NCI-H524 treated with DMSO at 0.1 percent for 48 hours (cell line): ENCODE measurements at places on chromosomes 11 and 22.

DNA sequence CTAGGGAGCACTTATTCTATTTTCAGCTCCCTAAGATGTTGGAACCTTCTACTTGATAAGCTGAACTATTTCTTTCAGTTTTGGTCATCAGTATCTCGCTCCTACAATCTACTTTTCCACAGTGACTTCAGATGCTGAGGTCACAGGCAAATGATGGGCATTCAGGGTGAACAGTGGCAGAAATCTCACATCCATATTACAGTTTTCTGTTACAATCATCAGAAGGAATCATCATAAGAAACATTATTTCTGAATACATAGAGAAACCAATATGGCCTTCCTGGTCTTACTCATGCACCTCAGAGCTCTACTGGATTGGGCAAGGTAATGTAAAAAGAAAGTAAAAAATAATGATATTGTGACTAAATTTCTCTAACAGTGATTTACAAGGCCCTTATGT is 39.4 kb upstream of the DDI1 start:
- DNase-seq, result no peak

DNA sequence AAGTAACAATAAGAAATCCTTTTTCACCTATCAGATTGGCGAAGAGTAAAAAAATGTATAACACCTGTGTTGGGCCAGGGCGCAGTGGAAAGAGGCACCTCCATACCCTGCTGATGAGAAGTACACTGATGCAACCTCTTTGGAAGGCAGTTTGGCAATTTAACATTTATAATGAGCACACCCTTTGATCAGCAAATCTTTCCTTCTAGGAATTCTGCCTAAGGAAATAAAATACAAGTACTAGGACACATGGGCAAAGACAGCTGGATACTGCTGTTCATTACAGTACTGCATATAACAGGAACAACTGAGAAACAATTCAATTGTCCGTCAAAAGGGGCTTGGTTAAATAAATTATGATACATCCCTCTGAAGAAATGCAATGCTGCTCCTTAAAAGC is 110.1 kb downstream of the RPL27A start:
- no peak for DNase-seq

GRCh38 chr11:120594746-120595145 is 83.2 kb downstream of the GRIK4 start:
- no peak for DNase-seq

DNA sequence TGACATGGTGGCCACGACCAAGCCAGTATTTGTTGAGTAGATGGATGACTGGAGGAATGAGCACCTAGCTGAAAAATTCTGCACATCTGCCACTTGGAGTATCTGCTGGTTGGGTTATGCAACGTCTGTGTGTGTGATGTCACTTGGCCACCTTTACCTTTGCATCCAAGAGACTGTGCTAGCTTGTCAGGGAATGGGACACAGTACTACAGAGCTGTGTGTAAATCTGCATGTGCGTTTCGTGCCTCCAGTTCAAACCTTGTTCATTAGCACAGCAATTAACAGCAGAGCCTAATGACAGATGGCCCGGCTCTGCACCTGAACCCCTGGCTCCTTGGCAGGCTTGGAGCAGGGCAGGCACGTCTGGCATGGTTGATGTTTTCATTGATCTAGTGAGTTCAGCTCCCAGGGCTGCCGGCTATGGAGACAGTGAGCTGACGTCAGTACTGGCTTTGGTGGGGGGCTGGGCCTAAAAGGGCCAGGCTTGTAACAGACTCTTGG is 188.4 kb upstream of the NAV2 start:
- DNase-seq, result peak; percentile 35

GRCh38 chr22:46587492-46588278 is 32.5 kb upstream of the GRAMD4 start:
- DNase-seq, result no peak

DNA sequence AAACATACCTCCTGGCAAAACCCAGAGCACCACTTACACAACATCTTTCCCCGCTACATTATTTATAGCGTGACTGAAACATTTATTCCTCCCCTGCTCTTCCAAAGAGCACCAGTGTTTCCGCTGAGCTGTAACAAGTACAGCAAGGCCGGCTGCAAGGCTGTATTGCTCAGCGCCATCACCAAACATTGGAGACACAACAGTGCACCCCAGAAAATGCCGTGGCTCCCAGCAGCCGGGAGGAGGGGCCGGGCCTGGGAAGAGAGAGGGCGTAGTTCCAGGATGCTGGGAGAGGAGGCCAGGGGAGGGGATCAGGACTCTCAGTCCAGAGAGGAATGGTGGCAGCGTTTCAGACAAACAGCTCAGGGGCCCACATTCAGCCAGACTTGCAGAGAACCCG is 133.2 kb downstream of the DSCAML1 start:
- no peak for DNase-seq

- DNase-seq, result peak; percentile 10
Observed at GRCh38 chr22:35835998-35836691, 118.5 kb downstream of the APOL5 start.

GRCh38 chr11:114059278-114059983 is at the start of gene ZBTB16:
ZBTB16 (plus strand) TSS chr11:114059711; CDS start chr11:114063301, 3,590 bp downstream.
- peak; percentile 5 for DNase-seq

- no peak for DNase-seq
Observed at GRCh38 chr22:25623851-25624250, 59.4 kb downstream of the GRK3 start.

GRCh38 chr11:46899501-46900025 is 18.8 kb downstream of the LRP4 start:
- DNase-seq, result no peak

DNA sequence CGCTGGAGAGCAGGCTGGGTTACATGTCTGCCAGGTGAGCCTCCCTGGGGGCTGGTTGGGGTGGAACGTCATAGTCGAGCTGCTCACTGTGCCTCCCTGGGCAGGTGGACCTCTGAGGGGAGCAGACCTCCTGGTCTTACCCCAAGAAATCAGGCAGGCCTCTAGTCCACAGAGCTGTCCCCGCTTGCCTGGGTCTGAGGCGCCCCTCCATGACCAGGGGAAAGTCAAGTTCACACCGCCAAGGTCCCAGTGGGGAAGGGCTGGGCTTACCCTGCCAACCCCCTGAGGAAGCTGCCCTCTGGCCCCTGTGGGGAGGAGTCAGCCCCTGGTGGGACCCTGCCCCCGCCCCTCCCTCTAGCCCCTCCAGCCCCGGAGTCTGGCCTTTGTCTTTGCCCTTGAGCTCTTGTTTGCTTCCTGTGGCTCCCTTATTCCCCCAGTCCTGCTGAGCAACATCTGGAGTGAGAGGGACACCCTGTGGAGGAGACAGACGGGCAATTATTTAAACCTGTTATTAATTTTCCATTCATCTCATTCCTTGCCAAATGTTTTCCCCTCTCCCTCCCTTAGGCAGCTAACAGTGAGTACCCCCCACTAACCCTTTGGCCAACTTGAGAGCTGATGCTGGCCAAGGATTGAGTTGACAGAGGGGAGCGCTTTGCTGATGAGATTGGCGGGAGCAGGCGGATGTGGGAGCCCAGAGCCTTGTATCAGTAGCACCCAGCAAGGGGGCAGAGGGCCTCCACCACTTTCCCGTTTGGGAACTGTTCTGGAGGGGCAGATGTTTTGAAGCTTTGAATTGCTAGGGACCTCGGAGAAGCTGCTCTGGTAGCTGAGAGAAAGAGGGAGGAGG is 83.4 kb downstream of the CEP164 start:
- DNase-seq, result peak; percentile 74

- no peak for DNase-seq
Observed at GRCh38 chr11:267491-267994, 10.7 kb upstream of the NLRP6 start.

- DNase-seq, result no peak
Observed at GRCh38 chr11:59040607-59041006, 45.5 kb upstream of the GLYATL1B start.

GRCh38 chr11:1449490-1450243 is 36.9 kb downstream of the MOB2 start:
- DNase-seq, result no peak

DNA sequence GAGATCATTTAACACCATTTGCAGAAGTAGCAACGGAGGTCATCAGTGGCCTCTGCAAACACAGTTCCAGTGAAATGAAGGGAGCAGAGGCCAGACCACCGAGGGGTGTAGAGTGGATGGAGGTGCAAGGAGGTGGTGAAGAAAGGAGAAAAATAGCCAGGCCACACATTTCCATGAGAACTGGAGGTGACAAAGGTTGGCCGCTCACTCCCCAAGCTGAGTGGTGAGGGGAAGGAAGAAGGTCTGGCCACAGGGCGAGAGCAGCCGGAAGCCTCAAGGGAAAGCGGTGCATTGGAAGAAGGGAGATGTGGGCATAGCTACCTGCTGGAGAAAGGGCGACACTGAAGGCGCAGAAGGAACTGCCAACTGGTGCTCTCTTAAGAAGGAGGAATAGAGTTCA is 20.1 kb upstream of the TMPRSS4 start:
- no peak for DNase-seq

DNA sequence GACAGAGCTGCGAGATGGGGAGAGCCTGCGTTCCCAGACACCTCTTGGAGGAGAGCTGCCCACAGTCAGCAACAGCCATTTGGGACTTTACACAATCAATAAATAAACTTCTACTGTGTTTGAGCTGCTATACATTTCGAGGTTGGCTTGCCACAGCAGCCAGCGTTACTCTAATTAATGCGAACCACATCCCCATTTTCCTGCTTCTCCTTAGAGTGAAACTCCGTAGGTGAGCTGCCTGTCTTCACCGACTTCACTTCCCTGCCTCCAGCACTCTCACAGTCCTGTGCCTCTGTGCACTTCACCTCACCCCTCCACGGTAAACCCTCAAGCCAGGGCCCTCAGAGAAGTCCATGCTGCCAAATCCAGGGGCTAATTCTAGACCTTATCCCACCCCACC is 5.9 kb upstream of the SLC22A12 start:
- no peak for DNase-seq

DNA sequence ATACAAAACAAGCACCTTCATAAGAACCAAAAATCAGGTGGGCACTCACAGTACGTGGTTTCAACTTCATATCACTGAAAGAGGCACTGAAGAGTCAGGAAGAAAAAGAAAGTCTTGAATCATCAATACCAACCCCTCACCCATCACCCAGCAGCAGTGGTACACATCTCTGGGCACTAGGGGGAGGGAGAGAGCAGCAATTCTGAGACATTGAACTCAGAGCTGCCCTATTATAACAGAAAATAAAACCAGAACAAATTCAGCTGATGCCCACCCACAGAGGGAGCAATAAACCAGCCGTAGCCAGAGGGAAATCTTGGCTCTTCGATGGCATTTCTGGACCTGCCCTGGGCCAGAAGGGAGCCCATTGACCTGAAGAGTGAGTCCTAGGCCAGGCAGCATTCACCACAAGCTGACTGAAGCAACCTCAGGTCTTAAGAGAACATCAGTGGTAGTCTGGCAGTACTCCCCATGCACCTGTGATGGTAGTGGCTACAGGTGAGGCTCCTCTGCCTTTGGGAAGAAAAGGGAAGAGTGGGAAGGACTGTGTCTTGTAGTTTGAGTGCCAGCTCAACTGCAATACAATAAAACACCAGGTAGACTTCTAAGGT is 42.2 kb upstream of the FAM181B start:
- no peak for DNase-seq

GRCh38 chr22:41106122-41106968 is 14.0 kb downstream of the EP300 start:
- no peak for DNase-seq

DNA sequence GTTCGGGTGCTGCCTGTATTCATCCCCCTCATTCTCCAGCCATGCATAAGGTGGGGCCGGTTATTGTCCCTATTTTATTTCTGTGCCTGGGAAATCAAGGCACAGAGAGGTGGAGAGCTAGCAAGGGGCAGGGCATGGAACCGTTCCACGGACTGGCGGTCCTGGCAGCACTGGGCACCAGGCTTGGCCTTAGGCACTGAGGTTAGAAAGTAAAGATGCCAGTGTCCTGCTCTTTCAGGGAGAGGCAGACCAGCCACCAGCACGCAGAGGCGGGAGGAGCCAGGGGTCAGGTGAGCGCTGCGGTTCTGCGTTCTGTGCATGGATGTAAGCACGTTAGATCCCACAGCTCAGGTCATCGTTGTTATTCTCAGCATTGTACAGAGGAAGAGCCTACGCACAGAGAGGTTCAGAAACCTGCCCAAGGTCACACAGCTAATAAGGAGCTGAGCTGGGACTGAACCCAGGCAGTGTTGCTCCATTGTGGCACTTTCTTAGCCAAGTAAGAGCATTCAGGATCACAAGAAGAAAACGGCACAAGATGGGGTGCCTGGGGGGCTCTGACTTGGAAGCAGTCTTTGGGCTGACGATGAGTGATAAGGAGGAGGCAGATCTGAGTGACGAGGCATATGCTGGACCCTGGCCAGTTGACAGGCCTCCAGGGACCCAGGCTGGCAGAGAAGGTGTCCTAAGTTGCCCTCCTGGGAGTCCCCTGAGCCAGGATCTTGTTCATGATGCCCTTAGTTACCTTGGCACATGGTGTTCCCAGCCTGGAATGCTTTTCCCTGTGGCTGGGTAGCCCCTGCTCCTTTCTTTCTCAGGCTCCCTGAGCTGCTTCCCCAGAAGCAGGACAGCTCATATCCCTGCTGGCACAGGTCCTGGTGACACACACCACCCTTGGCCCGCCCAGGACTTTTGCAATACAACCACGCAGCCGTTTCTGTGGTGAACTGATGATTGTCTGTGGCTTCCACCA is 41.1 kb downstream of the OSBPL5 start:
- no peak for DNase-seq

GRCh38 chr11:124168796-124169195 is 14.3 kb upstream of the OR10D3 start:
- no peak for DNase-seq

DNA sequence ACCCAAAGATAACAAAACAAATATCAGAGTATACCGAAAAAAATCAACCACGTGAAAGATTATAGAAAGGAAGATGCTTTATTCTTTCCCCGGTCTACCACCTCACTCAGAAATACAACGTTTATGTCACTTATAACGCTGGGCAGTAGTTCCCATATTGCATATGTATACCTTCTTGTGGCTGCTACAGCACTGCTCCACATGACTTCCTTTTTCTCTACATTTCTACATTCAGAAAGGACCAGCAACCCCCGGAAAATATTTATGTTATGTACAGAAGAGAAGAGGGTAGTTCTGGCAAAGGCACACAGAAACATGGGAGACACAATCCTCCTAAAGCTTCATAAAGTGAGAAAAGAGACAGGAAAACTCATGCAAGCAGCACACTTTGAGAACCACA is 56.8 kb downstream of the MTMR2 start:
- no peak for DNase-seq

GRCh38 chr11:78753297-78753696 is 178.6 kb upstream of the NARS2 start:
- no peak for DNase-seq

- no peak for DNase-seq
Observed at GRCh38 chr11:70074746-70075145, 3.4 kb upstream of the ANO1 start.

DNA sequence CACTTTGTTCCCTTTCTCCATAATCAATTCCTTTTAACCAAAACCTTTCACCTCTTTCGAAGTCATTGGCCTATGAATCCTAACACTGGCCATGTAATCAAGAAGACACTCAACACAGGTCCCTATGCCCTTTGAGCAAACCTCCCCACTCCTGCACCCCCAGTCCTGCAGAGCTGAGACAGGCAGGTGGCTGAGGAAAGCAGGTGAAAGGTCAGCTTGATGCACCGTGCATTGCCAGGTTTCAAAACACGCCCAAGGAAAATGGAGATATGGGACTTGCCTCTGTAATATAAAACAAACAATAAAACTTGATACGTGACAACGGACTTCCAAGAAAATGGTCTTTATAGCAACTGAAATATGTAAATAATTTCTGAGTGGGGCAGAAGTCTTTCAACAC is 10.6 kb downstream of the CPT1A start:
- no peak for DNase-seq

- DNase-seq, result no peak
Observed at GRCh38 chr22:40031766-40032470, 37.2 kb downstream of the FAM83F start.

GRCh38 chr11:134533511-134533910 is 121.5 kb upstream of the B3GAT1 start:
- DNase-seq, result no peak

- no peak for DNase-seq
Observed at GRCh38 chr11:119416606-119417580, 6.1 kb downstream of the THY1 start.
